Adrenal gland (tissue), 19 donors: ENCODE measurements at places on chromosomes 6 and 20. TPM values are rescaled to one million over a fixed set of nuclear protein-coding genes. Genes with fewer than 3 reads are reported as not detected.

Gene ARMH2
- not detected for total RNA-seq

Gene BFSP1
- total RNA-seq: 3.0 TPM

Gene NUP153
- 22.3 TPM for total RNA-seq

Gene BTNL2
- total RNA-seq: 0.31 TPM

Gene RIPPLY2
- not detected for total RNA-seq

Gene SYCP2
- total RNA-seq: 1.3 TPM

Gene XKR7
- not detected for total RNA-seq
